ENCODE measurements at places on chromosomes 5 and 9.

GRCh38 chr5:143213231-143213850 is 190.1 kb downstream of the NR3C1 start:
- DNase-seq: no peak

DNA sequence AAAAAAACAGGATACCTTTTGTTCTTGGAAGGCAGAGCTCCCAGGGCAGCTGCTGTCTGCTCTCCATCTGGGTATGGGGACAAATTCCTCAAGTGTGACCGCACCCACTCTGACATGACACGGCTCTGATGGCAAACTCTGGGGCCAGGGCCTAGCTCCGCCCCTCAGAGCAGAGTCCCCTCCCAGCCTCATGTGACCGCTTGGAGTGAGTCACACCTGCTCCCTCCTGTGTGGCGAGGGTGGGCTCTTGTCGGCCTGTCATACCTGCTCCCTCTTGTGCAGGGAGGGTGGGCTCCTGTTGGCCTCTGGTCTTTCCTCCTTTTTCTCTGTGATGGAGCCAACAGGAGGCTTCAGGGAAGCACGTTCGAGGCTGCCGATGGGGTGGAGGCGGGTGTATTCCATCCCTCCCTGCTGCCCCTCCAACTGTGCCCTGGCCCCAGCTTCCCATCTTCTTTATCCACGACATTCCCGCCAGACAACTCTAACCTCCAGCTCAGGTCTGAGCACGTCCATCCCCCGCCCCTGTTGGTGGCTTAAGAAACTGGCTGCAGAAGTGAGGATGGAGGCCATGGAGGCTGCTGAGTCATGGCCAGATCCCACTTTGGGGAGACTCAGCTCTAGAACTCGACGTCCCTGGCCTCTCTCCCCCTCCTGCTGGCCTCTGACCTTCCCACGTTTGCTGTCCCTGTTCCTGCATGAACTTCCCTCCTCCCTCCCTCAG is 65.3 kb downstream of the OLFM1 start:
- DNase-seq: no peak

DNA sequence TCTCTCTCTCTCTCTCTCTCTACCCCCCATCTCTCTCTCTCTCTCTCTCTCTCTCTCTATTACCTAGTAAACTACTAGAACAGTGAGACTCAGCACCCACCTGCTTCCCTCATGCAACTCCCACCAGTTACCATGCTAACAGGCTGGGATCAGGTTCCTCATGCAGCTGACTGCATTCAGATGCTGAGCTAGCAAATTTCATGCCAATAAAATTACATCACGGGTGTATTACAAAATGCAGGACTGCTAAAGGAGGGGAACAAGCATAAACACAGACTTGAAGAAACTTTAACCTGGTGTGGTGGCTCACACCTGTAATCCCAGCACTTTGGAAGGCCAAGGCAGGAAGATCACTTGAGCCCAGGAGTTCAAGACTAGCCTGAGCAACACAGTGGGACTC is 76.0 kb downstream of the CEMIP2 start:
- peak; percentile 51 for DNase-seq

- DNase-seq: no peak
These were observed 323.8 kb downstream of the TMEM167A start for GRCh38 chr5:82753374-82753773.

GRCh38 chr9:134533850-134534588 is 107.6 kb upstream of the COL5A1 start:
- DNase-seq: no peak

- DNase-seq: peak; percentile 51
These were observed 965 bp downstream of the PTGDS start for GRCh38 chr9:136978073-136978864.

DNA sequence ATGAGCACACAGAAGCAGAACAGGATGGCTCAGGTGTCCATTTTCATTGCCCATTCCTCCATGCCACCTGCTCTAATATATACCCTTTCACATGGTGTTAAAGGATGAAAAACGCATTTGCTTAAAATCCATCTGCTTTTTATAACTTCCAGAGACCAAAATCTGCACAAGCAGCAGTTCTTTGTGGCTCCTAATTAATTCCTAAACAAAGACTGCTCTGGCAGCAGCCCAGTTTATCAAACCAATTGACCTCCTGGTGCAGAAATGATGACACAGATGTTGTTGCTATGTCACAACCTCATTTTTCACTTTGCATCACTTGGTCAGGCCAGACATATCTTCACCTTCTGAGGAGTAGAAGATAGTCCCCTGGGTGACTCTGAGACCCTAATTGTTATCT is 141.2 kb downstream of the ASTN2 start:
- no peak for DNase-seq

GRCh38 chr9:82021198-82021597 is 32.6 kb downstream of the SPATA31D1 start:
- no peak for DNase-seq

DNA sequence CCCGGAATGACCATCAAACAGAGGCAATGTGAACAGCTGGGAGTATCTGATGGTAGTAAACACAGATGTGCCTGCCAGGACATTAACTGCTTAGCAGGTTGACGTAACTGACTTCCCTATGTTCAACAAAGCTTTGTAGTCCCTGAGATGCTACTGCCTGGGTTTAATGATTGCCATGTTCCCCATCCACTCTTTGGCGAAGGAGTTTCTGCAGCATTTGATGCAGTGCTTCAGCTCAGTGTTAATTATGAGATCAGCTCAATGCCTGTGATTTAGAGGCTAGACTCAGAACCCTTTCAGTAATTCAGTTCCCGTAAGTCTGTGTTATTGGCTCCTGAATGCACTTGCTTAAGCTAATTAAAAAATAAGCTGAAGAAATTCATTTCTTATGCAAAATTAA is 547.3 kb upstream of the ZNF608 start:
- no peak for DNase-seq

DNA sequence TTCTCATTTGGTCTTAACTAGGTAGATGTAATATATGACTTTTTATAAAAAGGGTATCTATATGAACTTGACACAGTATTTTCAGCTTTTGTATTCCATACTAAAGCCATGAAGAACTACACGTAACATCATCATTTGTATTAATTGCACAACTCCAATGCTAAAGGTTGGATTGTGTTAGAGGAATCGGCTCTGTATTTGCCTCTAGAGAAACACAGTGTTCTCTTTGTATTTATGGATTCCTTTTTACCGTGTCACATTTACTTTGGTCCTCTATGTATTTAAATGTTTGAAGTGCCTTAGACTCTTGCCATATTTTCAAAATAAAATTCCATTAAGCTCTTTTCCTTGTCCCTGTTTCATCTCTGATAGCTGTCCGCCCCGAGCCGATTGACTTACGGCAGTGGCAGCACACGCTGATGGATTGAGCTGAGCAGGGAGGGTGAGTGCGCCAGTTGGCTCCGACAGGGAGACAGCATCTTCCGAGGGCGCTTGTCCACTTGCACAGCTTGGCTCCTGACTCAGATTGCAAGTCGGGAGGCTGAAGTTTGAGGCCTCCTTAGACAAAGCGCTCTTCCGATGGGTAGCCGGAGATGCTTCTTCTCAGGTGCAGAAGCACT is 95.6 kb upstream of the DMRT1 start:
- no peak for DNase-seq

DNA sequence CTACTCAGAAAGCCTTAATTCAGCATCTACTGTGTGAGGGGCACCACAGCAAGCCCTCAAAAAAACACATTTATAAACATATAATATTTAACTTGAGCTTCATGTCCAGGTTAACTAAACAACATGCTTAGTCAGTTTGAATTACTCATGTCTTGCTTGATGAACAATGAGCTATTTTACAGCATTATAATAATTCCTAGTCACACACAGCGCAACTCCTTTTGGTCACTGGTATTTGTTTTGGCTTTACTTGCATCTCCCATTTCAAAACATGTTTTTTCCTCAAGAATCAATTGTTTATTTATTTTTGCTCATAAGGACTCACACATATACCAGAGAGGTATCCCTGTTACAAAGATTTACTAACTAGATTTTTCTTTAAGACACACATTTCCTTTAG is 616.7 kb upstream of the DAB2 start:
- DNase-seq: no peak

DNA sequence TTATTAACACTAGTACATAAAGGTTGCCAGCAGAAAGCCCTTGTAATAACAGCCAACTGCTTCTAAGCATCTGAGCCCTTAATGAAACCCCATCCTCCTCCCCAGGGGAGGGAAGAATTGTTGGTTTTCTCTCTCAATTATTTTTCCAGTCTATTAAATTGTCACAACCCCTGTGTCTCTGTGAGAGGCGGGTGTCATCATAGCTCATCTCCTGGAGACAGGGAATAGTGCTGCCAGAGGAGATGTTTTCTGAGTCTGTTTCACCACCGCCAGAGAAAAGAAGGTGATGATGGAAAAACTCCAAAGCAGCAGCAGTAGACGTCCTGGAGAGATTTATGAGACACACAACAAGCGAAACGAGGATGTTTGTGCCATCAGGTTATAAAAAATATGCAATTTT is 271.1 kb upstream of the NMUR2 start:
- no peak for DNase-seq

DNA sequence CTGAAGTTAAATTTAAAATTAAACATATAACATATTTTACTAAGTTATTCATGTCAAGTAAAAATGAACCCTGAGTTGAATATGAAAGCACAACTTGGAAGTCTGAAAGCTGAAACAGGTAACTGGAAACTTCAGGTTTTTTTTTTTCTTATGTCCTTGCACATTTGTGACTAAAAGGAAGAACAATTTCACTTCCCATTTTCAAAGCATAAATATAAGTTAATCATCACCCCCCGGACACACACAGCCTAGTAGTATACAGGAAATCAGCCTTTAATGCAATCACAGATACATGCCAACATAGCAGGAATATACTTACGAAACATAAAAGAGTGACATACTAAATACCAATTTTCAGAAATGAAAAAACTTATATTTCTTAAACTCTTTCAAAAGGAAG is 225.9 kb downstream of the RFX3 start:
- DNase-seq: no peak

GRCh38 chr5:150077060-150077459 is 9.3 kb downstream of the CSF1R start:
- DNase-seq: no peak

GRCh38 chr9:75431375-75431774 is 343.1 kb downstream of the OSTF1 start:
- no peak for DNase-seq

DNA sequence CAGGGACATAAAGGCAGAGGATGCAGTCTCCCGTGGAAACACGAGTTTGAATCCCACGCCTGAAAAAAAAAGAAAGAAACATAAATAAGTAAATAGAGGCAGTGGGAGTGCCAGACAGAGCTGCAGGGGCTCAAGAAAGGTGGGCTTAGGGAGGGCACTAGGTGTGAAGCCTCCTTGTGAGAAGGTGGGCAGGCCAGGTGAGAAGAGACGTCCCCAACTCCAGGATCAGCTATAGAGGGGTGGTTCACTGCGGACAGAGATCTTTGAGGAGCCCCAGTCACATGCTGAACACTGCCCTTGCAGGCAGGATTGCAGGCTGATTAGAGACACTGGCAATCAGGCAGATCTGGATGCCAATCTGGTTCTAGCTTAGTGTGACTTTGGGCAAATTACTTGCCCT is 172.1 kb downstream of the RGS3 start:
- no peak for DNase-seq

DNA sequence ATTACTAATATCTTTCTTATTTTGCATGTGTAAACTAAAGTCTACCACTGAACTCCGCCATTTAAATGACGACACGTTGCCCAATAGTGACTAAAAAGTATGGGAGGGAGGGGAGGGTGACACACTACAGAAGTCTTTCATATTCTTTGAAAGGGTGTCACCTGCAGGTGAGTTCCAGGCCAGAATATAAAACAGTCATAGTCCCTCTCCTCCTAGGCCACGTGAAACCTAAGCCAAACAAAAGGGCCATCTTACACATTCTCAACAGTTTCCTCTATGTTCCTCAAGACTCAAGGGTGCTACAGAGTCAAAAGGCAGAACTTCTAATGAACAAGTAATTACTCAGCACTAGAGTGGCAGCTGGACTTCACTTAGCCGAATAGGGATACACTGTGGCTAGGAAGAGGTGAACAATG is 6.4 kb downstream of the CEMIP2 start:
- DNase-seq: no peak

DNA sequence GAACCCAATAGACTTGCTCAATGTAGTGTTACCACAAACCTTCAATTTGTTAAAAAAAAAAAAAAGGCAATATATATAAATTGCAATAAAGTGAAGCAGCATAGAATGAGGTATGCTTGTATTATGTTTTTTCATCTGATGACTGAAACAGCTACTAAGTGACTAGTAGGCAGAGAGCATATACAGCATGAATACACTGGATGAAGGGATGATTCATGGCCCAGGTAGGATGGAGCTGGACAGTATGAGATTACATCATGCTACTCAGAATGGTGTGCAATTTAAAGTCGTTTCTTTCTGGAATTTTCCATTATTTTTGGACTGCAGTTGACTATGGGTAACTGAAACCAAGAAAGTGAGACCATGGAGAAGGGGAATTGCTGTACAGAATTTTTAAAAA is 161.2 kb downstream of the GNA14 start:
- DNase-seq: no peak

DNA sequence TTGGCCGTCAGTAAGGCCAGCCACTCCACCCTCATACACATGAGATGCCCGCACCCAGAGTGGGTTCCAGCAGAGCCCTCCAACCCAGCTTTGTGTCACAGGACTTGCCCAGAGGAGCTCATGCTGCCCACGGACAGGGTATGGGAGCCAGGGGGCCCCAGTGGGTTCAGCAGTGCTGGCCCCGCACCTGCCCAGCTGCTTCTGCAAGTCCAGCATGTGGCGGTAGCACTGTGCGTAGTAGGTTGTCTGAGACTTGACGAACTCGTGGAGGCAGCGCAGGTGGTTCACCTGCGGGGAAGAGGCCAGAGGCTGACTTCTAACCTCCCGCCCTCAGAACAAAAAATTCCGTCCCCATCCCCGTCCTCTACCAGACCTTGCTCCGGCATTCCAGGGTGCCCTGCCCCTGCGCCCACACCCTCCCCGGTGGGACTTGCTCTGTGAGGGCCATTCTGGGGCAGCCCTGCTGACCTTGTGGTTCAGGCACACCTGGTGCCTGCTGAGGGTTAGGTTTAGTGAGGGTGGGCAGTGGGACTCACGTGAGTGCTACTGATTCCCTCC is 18.5 kb downstream of the SH3GLB2 start:
- DNase-seq: no peak

- peak; percentile 4 for DNase-seq
These were observed 82.8 kb upstream of the RORB start for GRCh38 chr9:74414325-74414724.

DNA sequence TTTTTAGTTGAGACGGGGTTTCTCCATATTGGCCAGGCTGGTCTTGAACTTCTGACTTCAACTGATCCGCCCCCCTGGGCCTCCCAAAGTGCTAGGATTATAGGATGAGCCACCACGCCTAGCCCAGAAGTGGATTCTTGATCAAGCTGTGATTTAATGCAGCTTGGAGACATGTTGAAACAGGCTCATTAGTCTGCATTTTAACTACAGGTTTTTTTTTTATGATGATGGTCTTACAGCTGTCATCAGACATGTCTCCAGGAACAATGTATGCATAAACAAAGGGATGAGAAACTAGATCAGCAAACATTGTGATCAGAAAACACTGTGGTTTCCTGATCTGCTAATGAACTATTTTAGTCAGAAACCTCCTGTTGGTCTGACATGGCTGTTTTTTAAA is 30.0 kb upstream of the PLPP1 start:
- no peak for DNase-seq
